ENCODE measurements at places on chromosomes 6 and 20.

DNA sequence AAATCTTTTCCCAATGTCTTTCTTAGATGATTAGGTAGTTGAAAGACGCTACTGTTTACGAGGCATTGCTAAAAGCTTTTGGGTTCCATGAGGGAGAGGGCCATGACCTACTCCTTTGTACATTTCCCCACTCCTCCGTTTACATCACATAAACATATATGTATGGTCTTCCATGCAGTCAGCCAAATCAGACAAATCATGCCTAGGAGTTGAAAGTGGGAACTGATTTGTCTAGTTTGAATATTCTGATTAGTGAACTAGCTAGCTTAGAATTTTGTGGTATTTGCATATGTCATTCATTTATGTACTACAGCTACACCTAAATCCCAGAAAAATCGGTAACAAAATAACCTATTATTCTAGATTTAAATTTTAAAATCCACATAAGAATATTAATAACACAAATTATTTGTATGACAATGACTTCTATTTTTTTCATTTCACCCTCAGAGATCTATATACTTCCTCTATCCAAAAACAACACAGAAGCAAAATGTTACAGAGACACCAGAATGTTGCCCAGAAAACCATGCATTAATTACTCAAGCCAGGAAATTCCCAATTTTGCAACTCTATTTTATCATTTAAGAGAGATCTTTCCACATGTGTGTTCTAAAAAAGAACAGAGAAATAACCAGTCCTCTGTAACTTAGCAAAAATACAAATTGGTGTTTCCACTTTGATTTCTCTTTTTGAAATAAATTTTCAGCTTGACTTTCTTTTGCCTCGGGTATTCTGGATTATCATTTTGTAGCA lies 231.9 kb downstream of the LAMA2 start:
- DNase-seq: no peak

DNA sequence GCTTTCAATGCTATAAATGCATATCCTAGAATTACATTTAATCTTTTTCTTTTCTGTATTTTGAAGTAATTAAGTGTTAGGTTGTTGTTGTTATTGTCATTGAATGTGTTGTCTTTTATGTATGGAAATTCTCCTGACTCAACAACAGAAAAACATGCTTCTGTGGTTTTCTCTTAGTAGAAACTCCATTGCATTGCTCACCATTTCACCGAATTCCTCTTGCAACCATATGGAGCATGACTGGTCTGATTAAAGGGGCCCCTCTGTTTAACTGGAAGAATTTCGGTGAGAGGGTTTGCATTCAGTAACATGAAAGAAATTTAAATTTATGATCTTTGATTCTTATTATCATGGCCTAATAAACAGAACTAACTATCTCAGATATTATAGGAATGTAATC lies 454.3 kb upstream of the JARID2 start:
- no peak for DNase-seq

DNA sequence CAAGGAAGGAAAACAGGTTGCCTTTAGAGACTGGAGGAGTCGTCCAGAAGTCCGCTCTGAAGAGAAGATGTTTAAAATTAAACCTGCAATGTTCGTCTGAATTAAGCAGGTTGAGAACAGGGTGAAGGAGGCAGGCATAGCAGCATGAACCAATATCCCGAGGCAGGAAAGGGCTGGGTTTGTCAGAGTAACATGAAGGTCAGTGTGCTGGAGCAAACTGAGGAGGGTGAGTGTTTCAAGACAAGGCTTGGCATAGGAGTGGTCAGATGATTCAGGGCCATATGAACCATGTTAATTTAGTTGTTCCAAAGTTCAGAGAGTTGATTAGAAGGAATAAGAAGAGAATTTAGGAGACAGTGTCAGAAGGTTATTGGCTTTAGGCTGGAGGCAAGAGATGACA lies 93.3 kb downstream of the UTRN start:
- no peak for DNase-seq

- no peak for DNase-seq
Measured at GRCh38 chr6:127404133-127404532, 55.1 kb downstream of the KIAA0408 start.

DNA sequence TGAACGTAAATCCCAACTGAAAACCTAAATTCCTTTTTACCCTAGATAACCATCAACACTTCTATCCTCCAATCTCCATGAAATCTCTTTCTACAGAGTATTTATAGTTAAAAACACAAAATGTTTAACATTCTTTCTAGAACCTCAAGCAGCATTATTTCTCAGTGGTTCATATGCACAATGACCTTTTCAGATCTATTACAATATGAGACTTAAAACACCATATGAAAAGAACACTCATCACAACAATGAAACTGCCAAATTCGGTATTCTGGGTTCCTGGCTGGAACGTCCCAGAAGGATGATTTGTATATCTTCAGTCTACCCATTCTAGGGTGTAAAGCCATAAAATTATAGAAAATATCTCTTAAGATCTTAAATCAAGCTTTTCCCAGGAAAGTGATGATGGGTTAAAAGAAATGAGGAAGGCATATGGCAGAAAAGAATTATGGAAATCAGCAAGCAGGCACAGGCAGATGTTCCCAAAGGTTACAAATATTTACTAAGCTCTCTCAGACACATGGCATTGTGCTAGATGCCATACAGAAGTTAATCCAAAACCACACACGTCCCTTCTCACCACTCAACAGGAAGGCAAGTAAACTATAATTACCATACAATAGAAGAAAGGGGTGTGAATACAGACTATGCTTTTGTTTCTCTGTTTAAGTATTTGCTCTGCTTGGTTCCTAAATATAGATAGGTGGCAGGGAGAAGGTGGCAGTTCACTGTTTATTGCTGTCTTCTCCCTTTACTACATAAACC lies 118.0 kb downstream of the CHD6 start:
- no peak for DNase-seq

GRCh38 chr20:35341366-35342028 lies 49.3 kb upstream of the FAM83C start:
- DNase-seq: no peak

DNA sequence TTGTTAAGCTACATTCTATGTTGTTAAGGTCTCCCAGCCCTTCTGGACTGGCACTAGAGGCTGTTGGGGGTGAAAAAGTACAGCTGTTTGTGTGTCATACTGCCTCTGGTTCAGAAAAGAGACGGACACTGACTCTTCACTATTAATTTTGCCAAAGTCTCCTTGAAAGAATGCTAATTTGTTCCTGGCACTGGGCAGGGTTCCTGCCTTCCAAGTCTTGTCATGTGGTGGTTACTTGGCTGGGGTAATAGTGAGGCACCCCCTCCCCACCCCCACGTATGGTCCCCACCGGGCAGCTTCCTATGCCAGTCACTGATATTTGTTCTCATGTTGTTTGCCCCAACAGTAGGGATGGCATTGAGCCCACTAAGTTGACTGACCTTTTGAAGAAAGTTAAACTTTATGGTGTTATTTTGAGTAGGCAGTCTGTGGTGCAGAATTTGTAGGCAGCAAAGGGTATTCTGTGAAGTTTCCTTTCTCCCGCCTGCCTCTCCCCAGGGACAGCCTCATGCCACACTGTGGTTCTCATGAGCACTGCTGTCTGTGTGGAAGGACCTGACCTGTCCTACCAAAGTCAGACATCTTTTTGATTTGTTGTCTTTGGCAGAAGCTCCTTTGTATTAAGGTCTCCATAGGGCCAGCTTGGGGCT lies 8.7 kb downstream of the CDS2 start:
- no peak for DNase-seq

DNA sequence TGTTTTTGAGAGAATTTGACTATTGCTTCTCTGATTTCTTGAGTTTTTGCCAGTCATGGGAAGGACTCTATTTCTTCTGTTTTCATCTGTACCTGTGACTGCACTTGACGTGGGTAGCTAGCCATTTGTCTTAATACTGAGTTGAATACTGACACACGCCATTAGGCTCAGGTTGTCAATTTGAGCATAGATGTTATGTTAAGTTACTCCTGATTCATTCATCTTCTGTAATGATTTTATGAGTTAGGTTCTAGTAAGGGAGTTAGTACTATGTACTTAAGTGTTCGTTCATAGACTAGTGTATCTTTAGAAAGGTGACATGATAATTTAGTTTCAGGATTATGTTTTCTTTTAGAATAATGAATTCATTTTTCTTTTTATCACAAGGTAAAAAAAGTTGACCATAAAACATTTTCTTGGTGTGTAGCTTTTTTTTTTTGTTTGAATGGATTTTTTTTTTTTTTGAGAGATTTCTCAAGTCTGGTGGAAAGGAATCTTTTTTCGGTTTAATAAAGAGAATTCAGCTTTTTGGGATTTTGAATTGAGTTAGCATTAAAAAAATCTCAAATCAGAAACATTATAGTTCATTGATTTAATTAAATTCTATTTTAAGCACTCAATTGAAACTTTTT lies 1.7 kb downstream of the AFDN start:
- no peak for DNase-seq

DNA sequence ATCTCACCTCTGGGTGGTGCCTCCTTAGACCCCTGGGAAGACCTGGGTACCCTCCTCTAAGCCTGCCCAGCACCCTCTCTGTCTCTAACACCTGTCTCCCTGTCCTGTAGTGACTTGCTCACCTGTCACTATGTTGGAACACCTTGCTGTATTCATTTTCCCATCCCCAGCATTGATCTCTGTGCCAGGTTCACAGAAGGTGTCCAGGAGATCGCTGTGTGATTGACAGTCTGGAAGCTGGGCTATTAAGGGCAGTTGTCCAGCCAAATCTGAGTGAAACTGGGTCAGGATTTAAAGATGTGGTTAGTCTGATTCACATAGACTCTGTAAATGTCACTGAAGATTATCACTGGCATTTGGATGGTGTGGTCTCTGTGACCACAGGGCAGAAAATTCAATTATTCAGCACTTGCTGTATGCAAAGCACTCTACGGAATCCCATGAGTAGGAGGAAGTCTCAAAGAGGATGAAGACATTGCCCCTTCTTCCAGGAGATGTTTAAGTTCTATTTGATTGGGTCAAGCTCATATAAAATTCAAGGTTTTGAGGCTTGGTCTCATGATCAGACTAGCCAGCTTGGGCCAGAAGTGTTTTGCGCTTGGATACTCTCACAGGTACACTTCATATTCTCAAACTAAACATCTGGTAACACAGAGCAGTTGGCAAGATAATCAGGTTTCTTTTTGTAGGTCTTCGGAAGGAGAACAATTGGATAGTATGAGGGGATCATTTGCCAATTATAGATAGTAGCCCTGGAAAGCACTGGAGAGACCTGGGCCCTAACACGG lies 57.8 kb upstream of the TAGAP start:
- no peak for DNase-seq

DNA sequence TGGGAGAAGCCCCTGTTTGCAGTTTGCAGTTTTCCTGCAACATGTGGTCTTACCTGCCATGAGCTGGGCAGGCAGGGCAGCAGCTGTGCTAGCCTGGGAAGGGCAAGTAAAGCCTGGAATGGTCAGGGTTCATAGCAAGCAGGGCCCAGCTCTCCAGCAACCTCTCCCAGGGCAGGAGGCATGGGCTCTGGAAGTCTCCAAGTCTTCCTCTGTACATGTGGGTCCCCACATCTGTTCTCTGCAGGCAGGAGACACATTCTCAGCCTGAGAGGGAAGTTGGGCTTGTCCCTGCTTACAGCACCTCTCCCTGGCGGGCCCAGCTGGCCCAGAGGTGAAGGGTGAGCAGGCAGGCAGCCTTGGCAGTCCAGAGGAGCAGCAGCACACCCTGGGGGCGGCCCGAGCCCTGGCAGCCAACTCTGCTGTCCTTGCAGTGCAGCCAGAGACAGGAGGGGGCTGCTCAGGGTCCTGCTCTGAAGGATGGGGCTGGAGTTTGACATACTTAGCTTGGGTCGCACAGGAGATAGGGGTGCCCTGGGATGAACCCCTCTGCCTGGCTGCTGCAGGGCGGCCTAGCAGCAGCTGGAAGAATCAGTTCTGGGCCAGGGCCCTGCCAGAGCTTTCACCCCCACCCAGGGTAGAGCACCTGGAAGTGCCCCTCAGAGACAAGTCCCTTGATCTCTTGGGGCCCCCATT lies 176.0 kb downstream of the MRPL14 start:
- DNase-seq: no peak
